ENCODE measurements at places on chromosomes 3 and 15.

DNA sequence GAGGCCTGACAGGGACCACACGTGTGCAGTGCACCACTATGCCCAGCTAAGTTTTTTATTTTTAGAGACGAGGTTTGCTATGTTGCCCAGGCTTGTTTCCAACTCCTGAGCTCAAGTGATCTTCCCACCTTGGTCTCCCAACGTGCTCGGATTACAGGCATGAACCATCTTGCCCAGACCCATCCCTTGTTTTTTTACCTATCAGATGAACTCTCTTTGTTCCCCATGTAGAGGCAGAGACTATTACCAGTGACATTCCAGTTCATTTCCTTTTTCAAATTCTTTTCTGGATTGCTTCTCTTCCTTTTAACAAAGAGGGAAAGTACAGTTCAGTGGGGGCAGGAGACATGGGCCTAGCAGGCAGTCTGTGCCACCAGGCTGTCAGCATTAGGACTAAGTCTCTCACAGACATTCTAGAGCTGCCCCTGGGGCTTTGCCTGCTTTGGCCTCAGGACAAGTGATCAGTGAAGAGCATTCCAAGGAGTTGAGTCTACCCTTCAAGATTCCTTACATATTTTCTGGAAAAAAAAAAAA is 103.5 kb upstream of the SLC7A14 start:
- no peak for DNase-seq

- DNase-seq = no peak
Observed at GRCh38 chr15:69718436-69718835, 265.8 kb downstream of the RPLP1 start.

DNA sequence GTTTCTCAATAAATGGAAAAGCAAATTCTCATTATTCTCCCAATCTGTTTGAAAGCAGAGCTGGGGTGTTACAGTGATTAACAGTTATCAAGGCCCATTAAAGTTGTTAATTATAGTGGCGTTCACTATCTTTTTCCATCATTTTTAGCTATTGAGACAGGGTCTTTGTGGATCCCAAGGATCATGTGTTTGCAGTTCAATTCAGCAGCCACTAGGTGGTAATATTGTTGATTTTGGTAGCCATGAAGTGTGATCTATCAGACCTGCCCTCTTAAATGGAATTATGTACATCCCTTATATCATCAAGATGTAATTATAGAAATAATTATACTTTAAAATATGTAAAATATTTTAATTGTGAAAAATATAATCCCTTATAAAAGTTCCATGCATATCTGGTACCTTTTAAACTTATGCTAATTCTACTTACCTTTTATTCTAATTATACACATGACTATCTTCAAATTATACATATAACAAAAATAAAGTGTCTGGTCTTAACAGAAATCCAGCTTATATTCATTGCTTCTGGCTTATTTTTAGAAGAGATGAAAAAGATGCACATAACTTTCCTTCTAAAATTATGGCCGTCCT is 126.4 kb downstream of the GREM1 start:
- DNase-seq = no peak

- DNase-seq = peak; percentile 2
Observed at GRCh38 chr3:80688814-80689213, 921.0 kb upstream of the ROBO1 start.

GRCh38 chr15:34582461-34583371 is 735 bp downstream of the GOLGA8B start:
- DNase-seq = no peak

DNA sequence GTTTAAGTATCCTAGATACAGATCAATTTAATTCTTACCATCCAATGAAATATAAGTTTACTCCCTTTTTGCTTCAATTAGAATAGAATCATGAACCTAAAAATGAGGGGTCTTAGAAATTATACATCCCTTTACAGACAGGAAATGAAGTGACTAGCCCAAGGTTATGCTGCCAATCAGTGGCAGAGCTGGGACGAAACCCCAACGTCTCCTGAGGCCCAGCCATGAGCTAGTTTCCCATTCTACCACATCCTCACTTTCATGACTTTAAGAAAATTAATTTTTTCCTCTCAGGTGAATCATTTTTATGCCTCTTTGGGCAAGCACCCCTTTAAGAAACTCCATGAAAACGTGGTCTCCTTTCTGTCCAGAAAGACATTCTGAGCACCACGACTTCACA is 11.2 kb downstream of the LRIG1 start:
- no peak for DNase-seq

GRCh38 chr3:47705391-47705790 is 76.3 kb downstream of the SMARCC1 start:
- no peak for DNase-seq
